A673 (cell line): ENCODE measurements at places on chromosomes 16 and 17. TPM values are rescaled to one million over a fixed set of nuclear protein-coding genes. Genes with fewer than 3 reads are reported as not detected.

DNA sequence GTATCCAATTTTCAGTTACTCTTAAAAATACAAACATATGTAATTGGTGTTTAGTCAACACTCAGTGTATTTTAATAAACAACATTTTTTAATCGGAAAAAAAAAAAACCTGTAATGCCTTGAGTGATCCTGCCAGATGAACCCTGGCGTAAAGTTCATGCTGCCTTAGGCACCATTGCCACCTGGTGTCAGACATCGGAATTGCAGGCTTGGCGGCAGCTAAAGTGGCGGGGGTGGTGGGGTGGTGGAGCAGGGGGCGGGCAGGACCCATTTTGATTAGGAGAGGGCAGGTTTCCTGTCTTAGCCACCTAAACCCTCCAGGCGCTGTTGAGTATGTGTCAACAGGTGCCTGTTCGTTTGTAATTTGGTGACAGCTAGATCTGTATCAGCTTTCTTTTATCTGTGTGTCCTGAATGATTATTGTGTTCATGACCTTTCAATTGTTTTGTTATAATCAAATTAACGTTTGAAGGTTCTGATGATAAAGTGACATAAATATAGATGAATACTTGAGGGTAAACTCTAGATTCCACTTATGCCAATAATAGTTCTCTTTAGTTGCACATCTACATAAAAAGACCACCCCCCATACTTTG, 588.7 kb downstream of the CDH13 start:
- no peak overlapping the region for H3K4me3 ChIP-seq
- no peaks in the 10 kb centered on the region for H3K27me3 ChIP-seq
- H3K4me1 ChIP-seq, result no peaks in the 10 kb centered on the region
- no peaks in the 10 kb centered on the region for H3K36me3 ChIP-seq
- peak; percentile 49 for DNase-seq
- H3K27ac ChIP-seq, result no peak overlapping the region

DNA sequence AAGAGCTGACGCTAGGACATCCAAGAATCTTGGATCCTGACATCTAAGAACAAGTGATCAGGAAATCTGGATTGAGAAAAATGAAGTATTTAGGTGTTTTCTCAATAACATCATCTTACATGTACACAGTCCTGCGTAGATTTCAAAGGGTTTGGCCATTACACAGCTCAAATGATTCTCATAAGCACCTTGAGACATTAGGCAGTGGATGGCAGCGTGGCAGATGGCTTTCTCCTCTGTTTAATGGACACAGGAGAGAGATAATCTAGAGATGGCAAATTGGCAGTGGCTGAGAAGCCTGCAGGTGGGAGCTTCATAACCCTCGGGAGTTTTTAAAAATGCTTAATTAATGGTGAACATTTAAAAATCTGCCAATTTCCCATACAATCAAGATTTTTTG, 137.5 kb downstream of the ZFHX3 start:
- H3K36me3 ChIP-seq, result no peaks in the 10 kb centered on the region
- no peak overlapping the region for H3K4me3 ChIP-seq
- no peaks in the 10 kb centered on the region for H3K4me1 ChIP-seq

DNA sequence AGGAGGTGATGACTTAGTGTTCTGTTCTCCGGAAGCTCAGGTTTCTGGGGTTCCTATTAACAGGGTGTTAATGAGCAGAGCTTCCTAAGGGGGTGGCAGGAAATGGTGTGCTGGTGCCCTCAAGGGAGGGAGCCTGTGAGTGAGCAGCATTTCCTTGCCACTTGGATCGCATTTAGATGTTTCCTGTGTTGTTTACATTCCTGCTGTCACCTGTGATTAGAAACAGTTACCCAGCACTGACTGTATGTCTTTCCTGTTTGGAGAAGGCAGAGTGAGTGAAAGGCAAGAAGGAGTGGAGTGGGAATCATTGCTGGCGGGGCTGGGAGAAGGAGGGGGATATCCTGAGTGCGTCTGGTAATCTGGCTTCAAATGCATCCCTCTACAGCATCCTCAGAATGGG, 214.6 kb downstream of the CCDC182 start:
- no peaks in the 10 kb centered on the region for H3K27me3 ChIP-seq
- no peak overlapping the region for H3K4me3 ChIP-seq
- H3K36me3 ChIP-seq, result no peaks in the 10 kb centered on the region
- no peak overlapping the region for H3K27ac ChIP-seq
- H3K4me1 ChIP-seq, result peaks cover 61% of the 10 kb centered on the region

DHRS7C gene
- total RNA-seq, result not detected in 2 replicates

ZPBP2 gene
- not detected in 2 replicates for total RNA-seq

MYH13 gene
- total RNA-seq, result not detected in 2 replicates

DNA sequence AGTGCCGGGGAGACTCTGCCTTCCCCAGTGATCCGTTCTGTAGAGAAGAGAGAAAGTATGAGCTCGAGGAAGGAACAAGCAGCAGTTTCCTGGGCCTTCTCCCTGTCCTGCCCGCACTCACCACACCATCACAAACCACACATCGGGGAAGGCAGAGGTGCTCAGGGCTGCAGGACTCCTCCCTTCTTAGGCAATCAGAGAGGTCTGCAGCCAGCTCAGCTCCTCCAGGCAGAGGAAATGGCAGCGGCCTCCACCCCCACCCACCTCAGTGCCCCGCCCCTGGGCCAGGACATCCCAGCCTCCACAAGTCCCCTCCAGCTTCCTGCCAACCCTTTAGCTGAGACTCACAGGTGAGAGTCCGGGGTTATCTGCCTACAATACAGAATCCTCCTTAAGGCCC, 2.0 kb downstream of the ZNF319 start:
- H3K27ac ChIP-seq, result no peak overlapping the region
- H3K36me3 ChIP-seq, result peaks cover 4% of the 10 kb centered on the region
- H3K4me3 ChIP-seq, result no peak overlapping the region
- H3K4me1 ChIP-seq, result peaks cover 24% of the 10 kb centered on the region
- no peaks in the 10 kb centered on the region for H3K27me3 ChIP-seq
- no peak for DNase-seq

DNA sequence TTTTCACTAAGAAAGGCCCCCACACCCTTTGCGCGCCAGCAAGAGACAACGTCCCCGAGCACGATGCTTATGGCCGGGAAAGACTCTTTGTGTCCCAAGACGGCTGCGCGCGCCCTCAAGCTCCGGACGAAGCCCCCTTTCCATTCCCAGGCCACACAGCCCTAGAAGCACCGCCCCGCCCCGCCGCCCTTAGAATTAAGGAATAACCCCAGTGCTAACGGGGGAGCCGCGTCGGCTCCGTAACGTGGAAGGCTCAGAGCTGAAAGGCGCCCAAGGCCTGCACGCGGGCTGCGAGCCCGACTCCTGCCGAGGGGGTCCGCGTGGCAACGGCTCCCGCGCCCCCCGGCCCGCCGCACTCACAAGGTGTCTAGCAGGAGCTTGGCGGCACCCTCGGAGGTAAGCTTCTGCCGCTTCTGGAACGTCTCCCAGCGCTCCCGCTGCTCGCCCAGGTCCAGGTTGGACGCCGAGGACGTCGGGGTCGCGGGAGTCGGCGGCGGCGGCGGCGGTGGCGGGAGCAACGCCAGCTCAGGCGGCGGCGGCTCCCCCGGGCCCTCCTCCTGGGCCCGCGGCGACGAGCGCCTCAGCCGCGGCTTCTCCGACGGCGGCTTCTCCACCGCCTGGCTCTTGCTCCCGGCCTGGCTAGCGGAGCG, 477 bp downstream of the CENPV start:
- H3K4me1 ChIP-seq, result peaks cover 6% of the 10 kb centered on the region
- DNase-seq, result peak; percentile 73
- peak overlapping the region; percentile 81 for H3K27ac ChIP-seq
- H3K4me3 ChIP-seq, result peak overlapping the region; percentile 63
- H3K36me3 ChIP-seq, result peaks cover 20% of the 10 kb centered on the region

HS3ST2 gene
- 0.24 TPM in 1 of 2 replicates, not detected in the other for total RNA-seq

DNA sequence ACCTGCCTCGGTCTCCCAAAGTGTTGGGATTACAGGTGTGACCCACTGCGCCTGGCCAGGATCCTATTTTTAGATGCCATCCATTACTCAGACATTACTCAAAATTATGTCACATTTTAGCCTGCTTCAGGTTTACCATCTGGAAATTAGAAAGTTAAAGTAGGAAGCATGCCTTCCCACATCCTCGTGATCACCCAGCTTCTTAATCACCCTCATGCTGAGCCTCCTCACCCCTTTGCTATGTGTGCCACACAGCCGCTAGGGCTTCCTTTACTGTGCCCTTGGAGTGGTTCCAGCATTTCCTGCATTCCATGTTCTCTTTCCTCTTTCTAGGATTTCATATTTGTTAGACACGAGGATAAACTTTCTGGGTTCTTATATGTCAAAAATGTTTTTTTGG, 9.3 kb downstream of the ADORA2B start:
- H3K27me3 ChIP-seq, result no peaks in the 10 kb centered on the region
- no peak overlapping the region for H3K4me3 ChIP-seq
- no peak overlapping the region for H3K27ac ChIP-seq

- no peaks in the 10 kb centered on the region for H3K36me3 ChIP-seq
- no peaks in the 10 kb centered on the region for H3K27me3 ChIP-seq
- DNase-seq, result no peak
- no peak overlapping the region for H3K4me3 ChIP-seq
Observed at GRCh38 chr17:72862276-72862999, 230.1 kb downstream of the SLC39A11 start.

CTRB2 gene
- not detected in 2 replicates for total RNA-seq

GRCh38 chr16:66563574-66564334, 2.5 kb upstream of the CMTM1 start:
- H3K4me1 ChIP-seq, result no peaks in the 10 kb centered on the region
- no peaks in the 10 kb centered on the region for H3K27me3 ChIP-seq
- DNase-seq, result no peak
- H3K27ac ChIP-seq, result no peak overlapping the region

DNA sequence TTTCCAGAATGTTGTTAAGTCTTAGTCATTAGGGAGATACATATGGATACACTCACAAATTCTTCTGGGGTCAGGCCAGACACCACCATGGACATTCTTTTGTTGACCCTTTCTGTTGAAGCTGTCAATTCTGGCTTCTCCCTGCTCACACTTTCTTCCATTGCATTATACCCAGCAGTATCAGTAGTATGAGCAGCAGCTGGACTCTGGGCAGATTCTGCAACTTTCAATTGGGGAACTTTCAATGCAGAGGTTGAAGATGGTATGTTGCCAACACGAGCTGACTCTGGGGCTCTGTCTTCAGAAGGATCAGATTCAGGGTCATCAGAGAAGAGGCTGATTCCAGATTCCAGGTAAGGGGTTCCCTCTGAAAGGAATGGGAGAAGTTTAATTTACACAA, 45.8 kb downstream of the RND2 start:
- no peaks in the 10 kb centered on the region for H3K4me1 ChIP-seq
- no peak overlapping the region for H3K4me3 ChIP-seq
- H3K27ac ChIP-seq, result no peak overlapping the region

DNA sequence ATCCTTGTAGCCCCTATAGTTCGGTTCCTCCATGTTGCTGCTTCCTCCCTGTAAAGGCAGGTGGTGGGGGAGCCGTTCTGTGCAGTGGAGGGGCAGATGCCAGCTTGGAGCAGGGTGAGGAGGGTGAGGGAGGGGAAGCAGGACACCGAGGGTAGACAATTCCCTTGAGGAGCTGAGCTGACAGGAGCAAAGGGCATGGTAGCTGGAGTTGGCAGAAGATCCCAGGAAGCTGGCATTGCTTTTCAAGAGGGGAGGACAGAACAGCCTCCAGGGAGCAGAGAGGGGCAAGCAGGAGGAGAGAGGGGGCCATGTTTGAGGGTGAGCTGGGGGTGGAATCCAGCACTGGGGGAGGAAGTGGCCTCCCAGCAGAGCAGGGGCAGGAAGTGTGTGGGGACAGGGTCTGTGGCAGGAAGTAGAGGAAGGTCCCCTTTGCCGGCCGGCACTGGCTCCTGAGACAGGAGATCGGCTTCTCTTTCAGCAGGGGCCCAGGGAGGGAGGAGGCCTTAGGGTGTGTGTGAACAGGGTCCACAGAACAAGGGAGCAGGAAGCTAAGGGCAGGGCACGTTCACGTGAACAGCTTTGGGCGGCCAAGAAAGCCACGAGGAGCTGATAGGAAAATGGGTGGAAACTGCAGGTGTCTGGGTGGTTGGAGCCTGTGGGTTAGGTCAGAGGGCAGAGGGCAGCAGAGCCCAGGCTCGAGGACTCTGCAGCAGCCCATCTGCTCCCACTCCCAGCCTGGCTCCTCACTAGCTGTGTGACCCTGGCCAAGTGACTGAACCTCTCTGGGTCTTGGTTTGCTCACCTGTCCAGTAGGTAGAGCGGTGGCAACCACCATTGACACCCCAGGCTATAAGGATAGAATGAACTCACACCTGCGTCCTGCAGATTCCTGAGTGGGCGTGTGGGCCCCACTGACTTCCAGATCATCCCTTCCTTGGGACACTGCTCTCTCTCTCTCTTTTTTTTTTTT, 17.5 kb upstream of the SPNS2 start:
- no peak overlapping the region for H3K27ac ChIP-seq
- no peak overlapping the region for H3K4me3 ChIP-seq
- H3K4me1 ChIP-seq, result no peaks in the 10 kb centered on the region
- no peaks in the 10 kb centered on the region for H3K36me3 ChIP-seq
- no peaks in the 10 kb centered on the region for H3K27me3 ChIP-seq

DNA sequence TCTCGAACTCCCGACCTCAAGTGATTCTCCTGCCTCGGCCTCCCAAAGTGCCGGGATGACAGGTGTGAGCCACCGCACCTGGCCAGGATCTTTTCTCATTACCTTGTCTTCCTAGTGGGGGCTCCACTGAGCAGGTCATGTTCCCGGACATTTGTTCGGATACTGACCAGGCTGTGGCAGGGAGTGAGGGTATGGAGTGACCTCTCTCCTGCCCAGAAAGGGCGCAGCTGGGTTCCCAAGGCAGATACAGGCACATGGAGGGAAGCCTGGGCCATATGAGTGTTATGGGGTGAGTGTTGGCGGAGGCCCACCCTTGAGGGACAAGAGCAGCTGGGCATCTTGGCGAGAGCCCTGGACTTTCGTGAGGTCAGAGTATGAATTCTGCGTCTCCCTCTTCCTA, 5.5 kb downstream of the SERPINF1 start:
- H3K4me3 ChIP-seq, result no peak overlapping the region
- H3K4me1 ChIP-seq, result peaks cover 21% of the 10 kb centered on the region
- DNase-seq, result no peak
- H3K27me3 ChIP-seq, result no peaks in the 10 kb centered on the region
- H3K27ac ChIP-seq, result no peak overlapping the region
- peaks cover 13% of the 10 kb centered on the region for H3K36me3 ChIP-seq

DNA sequence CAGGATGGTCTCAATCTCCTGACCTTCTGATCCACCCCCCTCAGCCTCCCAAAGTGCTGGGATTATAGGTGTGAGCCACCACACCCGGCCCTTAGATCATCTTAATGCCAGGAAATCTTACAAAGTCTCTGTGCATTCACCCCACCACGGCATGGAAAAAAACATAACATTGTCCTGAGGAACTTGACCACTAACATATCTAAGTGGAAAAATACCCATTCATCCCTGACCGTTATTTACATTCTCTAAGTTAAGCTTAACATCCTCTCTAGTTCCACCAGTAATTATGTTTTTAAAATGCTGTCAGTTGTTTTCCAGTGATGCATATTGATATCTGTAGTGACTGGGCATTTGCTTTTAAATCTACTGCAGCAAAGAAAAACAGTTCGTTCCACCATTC, 3.4 kb upstream of the HID1 start:
- no peak overlapping the region for H3K27ac ChIP-seq
- peaks cover 5% of the 10 kb centered on the region for H3K27me3 ChIP-seq
- H3K36me3 ChIP-seq, result no peaks in the 10 kb centered on the region
- no peak overlapping the region for H3K4me3 ChIP-seq
- H3K4me1 ChIP-seq, result no peaks in the 10 kb centered on the region
- no peak for DNase-seq
